ENCODE measurements at places on chromosomes 1 and 21.

GRCh38 chr1:15994590-15995351 is 9.3 kb upstream of the SRARP start:
- DNase-seq = peak; percentile 55

DNA sequence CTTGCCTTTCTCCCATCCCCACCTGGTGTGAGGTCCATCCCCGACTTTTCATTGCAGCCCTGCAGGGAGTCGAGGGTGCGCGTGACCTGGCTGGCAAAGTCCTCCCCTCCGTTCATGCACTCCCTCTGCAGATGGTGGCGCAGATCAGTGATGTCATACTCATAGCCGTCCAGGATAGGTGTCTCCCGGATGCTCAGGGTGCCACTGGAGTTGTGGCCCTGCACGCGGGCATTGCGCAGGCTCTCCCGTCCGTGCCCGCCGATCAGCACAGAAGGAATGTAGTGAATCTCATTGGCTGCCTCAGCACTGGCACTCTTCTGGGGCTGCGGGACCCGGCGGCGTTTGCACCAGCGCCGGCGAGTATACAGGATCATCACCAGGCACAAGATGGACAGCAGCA is 132.1 kb downstream of the ASTN1 start:
- no peak for DNase-seq

DNA sequence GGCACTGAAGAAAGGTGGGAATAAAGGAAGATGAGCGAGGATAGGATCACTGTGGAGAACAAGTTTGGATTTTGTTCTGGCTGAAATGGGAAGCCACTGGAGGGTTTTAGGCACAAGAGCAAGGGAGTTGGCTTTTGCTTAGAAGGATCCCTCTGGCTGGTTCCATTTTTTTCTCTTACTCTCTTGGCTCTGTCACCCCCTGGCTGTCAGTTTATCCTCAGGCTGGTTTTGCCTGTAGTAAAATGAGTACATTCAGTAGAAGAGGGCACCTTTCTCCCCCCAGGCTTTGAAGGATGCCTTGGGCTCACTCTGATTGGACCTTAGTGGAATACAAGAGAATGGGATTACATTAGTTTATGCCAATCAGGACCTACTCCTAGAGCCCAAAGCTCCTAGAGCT is 17.1 kb downstream of the CACHD1 start:
- no peak for DNase-seq

- DNase-seq = no peak
These were observed 65.8 kb upstream of the RGL1 start for GRCh38 chr1:183739082-183739481.

- DNase-seq = no peak
These were observed 71.7 kb upstream of the JUN start for GRCh38 chr1:58855274-58856165.

DNA sequence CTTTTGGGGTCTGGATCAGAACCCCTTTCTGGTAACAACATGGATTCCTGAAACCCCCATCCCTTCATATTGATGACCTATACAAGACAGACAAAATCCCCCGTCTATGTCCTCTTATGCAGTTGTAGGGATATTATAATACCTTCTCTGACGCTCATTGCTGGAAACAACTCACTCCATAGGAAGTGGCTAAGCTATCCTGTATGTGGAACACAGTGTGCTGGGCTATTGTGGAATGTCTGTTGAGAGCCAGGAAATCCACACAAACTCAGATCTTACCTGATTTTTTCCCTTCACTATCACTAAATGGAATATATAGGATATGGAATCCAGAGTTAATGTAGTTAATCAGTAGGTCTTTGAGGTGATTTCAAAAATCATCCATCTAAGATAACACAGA is 17.7 kb upstream of the PIK3R3 start:
- DNase-seq = no peak

- DNase-seq = no peak
These were observed 122.3 kb downstream of the MACF1 start for GRCh38 chr1:39326836-39327235.

DNA sequence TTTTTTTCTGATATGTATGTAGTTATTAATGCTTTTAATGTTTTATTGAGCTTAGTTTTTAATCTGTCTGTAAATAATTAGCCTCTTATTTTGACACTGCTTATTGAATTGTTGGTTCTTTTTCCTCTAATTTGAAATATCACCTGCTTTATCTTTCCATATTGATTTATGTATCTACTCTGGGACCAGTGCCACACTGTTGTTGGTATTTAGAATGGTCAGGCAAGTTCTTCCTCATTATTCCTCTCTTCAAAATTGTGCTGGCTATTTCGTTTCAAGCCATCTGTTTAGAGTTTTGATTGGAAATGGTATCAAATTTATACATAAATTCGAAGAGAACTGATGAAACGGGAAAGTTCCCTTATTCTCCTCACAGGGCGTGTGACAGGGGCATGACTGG is 96.8 kb upstream of the APP start:
- no peak for DNase-seq

GRCh38 chr1:228434689-228435088 is 18.0 kb upstream of the TRIM17 start:
- DNase-seq = no peak

GRCh38 chr21:34526618-34527290 is 14.7 kb upstream of the KCNE1 start:
- peak; percentile 20 for DNase-seq

DNA sequence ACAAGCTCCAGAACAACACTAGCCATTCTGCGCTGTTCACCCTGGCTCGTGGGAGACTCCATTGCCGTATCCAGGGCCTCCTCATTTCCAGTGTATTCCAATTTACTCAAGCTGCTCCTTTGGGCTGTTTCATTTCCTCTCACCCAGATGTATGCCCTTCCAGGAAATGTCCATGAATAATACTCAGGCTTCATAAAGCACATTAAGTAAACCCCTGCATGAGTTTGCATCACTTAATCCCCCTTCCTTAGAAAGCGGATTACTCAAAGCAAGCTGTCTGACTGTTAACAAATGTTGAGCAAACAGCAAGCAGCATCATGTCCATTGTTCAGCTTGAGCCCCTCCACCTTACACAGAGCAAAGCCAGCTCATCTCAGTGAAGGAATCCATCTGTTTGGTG is 403.6 kb upstream of the PBX1 start:
- no peak for DNase-seq

All from stimulated activated CD4-positive, alpha-beta T cell treated with anti-CD3 and anti-CD28 coated beads, Interleukin-2, amount 100 ng/mL, for 48 hours (primary cell).